Heart left ventricle (tissue), 16 donors: ENCODE measurements at places on chromosomes 2 and 18. TPM values are rescaled to one million over a fixed set of nuclear protein-coding genes. Genes with fewer than 3 reads are reported as not detected.

DNA sequence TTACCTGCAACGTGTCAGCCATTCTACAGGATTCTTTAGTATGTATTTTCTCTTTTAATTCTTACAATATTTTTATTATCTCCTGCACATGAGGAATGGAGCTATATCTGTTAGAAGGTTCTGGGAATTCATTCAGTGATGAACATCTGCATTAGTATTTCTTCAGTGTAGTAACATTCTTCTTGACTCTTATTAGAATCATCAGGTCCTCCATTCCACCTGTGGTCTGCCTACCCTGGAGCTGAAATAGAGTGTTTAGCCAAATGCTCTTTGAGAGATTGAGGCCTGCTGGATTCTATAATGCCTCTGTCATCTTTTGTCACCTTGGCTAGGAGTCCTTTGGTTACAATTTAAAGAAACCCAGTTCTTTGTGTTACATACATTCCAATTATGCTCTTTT, 54.4 kb downstream of the RHBDD1 start:
- DNase-seq, result no peak

DNA sequence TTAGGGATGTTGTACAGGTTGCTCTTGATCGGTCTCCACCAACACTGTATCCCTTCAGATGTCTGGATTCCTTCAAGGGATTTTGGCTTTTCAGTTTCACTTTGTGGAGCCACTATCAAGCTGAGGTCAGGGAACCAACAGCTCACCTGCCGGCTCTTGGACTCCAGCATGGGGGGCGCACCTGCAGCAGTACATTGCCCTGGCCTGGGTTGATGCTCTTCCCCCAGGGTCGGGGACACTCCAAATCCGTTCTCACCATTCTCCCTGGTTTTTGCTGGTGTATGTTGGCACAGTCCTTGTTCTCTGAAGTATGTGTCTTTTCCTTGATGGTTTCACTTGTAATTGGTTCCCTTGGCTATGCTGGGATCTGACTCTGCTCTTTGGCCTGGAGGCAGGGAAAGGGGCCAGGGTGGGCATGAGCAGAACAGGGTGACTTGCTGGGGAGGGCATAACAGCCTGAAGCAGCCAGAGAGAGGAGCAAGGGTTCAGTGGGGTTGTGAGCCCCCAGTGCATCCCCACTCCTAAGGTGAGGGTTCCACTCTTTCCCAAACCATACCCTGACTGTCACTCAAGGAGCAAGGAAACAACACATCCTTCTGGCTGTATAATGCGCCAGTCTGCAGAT, 5.1 kb downstream of the ARHGEF4 start:
- DNase-seq, result peak; percentile 47

Gene NAT8
- not detected for total RNA-seq

Gene ABCG5
- total RNA-seq, result not detected

- no peak for DNase-seq
These were observed 136.3 kb downstream of the TMEM163 start for GRCh38 chr2:134582547-134582899.

- DNase-seq, result no peak
These were observed 183.0 kb upstream of the HS6ST1 start for GRCh38 chr2:128501700-128502099.
